ENCODE measurements at places on chromosomes 7 and 10.

- DNase-seq = peak; percentile 49
These were observed 42.7 kb downstream of the PTPN12 start for GRCh38 chr7:77579797-77580196.

DNA sequence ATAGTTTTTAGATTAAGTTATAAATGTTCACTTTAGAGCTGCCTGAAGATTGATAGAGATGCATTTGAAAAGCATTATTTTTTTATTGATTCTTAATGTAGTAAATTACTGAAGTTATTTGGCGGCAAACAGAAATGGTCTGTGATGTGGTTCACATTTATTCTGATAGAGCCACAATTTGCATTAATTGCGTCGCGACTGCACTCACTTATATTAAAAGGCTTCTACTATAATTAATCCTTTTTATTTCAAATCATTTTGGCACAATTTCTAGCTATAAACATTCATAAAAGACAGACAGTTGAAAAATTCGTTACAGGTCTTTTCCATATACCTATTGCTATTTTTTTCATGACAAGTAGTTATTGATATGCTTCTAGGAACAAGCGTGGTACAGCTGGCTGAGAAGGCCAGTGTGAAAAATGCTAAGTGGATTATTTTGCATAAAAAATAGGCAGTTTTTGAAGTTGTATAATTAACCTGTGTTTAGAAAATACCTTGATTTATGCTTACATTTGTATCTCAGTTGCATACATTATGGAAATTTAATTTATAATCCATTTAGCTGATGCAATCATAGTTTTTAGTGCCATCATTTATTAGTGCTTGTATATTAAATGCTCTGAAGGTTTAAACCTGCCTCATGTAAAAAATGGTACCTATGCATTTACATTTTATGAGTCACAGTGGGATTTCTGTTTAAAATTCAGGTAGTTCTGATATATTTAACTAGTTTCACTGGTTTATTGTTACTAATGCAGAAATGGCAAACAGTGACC, 92.1 kb upstream of the DNAJB6 start:
- no peak for DNase-seq

GRCh38 chr7:111827863-111828504, 265.7 kb upstream of the IMMP2L start:
- DNase-seq = no peak

- no peak for DNase-seq
These were observed 96.3 kb upstream of the DDC start for GRCh38 chr7:50661345-50662040.

DNA sequence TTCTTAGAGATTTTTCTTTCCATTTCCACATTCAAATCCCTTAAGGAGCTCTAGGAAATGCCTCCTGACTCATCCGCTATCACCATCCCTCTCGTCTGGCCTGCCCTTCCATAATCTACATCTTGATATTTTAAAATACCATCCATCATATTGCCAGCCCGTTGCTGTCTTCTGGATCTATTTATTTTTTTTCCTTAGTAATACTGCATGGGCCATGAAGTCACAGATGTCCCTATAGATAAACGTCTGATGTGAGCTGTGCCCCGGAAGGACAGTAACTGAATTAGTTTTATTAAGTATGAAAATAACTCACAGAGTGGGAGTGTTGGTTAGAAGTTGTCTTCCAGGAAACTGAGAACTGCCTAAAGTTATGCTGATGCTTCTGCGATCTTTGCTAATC, 76.2 kb downstream of the KLF6 start:
- no peak for DNase-seq

GRCh38 chr7:152859781-152860191, 100.2 kb downstream of the ACTR3B start:
- peak; percentile 16 for DNase-seq

DNA sequence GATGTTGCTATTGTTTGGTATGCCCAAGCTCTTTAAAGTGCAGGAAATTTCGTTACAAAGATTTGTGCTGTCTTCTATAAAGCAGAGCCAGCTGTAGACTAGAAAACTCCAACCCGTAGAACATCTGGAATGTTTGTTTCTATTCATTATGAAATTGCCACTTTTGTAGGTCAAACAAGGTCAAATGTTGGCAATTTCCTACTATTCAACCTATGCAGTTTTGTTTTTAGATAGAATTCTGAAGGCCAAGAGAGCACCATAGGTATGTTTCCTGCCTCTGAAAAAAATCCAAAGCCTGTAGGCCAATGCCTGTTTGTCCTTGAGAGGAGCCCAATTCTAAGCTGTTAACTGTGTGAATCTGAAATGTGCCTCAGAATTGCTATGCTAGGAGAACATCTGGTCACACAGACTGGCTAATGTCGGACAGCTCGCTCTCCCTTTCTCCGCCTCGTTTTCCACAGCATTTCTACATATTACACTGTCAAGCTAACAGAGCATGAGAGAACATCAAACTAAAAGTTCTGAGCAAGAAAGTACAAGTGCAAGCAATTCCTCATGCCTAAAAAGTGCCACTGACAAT, 267.2 kb upstream of the LRGUK start:
- DNase-seq = no peak

GRCh38 chr10:87503886-87504285, 807 bp upstream of the MINPP1 start:
- no peak for DNase-seq

- DNase-seq = no peak
These were observed 132.5 kb downstream of the PARD3 start for GRCh38 chr10:34682580-34682979.

DNA sequence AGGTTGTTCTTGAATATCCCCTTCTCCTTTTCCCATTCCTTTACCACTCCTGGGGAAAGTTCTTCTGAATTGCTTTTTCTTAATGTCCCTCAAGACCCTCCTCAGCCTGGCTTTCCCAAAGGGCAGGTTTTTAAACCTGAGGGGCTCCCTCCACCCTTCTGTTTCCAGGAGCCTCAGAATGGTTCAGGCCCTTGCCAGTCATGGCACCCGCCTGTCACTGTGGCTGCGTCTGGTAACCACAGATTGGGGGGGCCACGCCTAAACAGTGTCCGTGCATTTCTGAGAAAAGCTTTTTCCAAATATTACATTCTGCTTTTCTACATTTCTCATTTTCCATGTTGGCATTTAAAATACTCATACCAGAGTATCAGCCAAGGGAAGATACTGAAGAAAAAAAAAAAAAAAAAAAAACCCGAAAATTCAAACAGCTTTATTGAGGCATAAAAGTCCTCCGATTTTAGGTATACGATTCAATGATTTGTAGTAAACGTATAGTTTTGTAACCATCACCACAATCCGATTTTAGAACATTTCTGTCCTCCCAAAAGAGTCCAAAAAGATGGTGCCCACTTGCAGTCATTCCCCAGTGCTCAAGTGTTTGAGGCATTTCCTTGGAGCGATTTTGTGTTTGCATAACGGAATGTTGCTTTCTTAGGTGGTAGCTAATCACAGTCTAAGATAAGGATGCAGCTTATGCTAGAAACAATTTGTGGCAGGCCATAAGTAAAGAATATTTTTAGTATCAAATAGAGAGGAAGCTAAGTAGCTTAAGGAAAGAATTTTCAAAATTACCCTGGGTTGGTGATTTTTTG, 22.1 kb downstream of the HKDC1 start:
- DNase-seq = no peak

GRCh38 chr10:96229568-96230030, 41.8 kb downstream of the BLNK start:
- DNase-seq = peak; percentile 88

GRCh38 chr7:17674166-17674942, 265.9 kb downstream of the SNX13 start:
- DNase-seq = peak; percentile 44

DNA sequence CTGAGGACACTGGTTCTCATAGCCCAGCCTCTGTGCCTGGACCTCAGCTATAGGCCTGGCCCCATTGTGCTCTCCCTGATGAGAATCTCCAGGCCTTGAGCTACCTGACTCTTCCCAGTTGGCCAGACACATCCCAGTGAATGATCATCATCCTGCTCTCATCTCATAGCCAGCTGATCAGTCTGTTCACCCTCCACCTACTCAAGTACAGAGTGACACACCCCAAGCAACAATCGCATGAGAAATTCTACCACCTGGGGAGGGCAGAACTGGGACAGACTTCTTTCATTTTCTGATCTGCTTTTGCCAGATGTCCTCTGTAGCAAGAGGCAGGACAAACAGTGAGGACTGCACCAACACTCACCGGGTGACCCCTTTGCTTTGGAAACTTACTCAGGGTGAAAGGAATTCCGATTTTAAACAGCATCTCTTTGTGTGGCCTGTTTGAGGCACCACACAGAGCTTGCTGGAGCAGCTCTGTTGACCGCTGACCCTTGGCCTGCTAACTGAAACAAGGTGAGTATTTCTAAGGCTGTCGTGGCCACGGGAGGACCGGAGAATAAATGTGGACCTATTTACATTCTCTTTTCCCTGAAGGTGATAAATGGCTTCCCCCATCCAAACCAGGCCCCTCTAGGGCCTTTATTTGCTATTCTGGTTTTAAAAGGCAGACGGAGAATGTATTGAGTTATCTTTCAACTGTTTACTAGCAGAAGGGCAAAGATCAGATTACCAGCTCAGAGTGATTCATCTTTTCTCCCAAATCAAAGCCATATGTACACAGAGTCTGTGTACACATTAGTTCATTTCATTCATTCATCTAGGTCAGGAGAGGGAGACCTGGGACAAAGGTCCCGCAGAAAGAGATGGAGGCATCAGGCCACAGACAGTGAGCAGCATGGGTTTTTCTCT, 181.4 kb upstream of the TNS3 start:
- DNase-seq = no peak

DNA sequence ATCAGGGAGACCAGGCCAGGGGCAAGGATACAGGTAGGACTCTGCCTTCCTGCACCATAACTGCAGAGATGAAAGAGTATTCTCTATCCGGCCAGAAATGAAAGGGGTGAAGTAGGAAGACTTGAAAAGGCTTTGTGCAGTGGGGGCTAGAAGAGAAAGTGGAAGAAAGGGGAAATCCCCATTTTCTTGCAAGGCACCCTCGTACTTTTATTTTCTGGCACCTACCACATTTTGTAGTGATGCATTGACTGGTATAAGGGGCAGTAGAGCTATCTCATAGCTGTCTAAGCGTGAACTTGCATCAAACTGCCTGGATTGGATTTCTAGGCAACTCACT, 752 bp upstream of the CAMK2G start:
- DNase-seq = peak; percentile 41

GRCh38 chr10:102752934-102753664, 9.4 kb downstream of the WBP1L start:
- DNase-seq = peak; percentile 62

GRCh38 chr7:115533785-115534184, 496.8 kb downstream of the TFEC start:
- DNase-seq = no peak

DNA sequence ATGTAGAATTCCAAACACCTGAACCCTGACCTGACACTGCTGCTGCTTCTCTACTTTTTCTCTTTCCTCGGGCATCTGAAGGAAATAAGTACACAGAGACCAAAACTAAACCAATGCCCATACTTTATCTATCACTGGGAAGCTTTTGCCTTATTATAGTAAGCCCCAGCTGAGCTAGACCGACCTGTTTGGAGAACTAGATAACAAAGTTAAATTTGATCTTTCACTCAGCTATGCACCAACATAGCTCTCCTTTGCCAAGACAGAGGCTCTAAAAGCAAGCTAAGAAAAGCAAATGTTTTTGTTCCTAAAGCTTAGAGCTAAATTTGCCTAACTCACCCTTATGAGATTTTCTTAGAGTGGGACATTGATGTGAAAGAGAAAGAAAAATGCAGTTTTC, 39.1 kb downstream of the NHLRC2 start:
- no peak for DNase-seq

- DNase-seq = peak; percentile 74
These were observed 41.5 kb downstream of the ASB4 start for GRCh38 chr7:95527033-95527775.

GRCh38 chr10:137031-137430, 1.8 kb downstream of the ZMYND11 start:
- DNase-seq = peak; percentile 17

DNA sequence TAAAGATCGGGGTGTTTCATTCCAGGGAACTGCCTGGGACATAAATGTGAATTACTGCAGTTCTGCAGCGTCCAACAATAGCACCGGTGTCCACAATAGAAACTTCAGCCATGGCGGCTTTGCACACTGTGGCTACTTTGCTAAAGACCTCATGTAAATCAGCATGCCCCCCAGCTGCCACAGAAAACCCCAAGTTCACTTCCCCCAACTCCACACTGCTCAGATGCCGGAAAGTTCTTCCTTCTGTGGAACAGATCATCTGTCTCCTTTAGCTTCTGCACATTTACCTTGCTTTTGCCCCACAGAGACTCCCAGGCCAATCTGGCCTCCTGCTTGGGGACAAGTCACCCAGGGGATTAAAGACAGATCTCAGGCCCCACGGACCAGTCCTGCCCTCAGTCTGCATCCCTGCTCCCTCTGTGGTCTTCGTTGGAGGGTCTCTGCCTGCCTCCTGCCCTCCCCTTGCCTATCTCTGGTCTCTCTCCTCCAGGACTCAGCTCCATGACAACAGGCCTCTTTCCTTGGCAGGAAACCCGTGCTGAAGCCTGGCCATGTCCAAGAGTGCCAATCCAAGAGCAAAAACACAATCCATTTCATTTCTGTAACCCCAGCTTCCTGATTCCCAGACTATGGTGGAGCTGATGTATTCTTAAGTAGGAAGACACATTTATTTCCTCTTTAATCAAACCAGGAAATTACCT, 403.2 kb downstream of the RPS24 start:
- no peak for DNase-seq

DNA sequence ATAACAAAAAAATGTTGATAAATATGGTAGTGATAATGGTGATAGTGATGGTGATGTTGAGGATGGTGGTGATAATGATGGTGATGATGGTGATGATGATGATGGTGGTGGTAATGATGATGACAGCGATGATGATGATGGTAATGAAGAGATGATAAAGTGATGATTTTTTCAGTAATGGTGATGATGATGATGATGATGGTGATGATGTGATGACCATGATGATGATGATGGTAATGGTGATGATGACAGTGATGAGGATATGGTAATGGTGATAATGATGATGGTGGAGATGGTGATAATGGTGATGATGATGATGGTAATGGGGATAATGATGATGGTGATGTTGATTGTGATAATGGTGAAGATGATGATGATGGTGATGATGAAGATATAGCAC, 321.6 kb downstream of the TNS3 start:
- no peak for DNase-seq

DNA sequence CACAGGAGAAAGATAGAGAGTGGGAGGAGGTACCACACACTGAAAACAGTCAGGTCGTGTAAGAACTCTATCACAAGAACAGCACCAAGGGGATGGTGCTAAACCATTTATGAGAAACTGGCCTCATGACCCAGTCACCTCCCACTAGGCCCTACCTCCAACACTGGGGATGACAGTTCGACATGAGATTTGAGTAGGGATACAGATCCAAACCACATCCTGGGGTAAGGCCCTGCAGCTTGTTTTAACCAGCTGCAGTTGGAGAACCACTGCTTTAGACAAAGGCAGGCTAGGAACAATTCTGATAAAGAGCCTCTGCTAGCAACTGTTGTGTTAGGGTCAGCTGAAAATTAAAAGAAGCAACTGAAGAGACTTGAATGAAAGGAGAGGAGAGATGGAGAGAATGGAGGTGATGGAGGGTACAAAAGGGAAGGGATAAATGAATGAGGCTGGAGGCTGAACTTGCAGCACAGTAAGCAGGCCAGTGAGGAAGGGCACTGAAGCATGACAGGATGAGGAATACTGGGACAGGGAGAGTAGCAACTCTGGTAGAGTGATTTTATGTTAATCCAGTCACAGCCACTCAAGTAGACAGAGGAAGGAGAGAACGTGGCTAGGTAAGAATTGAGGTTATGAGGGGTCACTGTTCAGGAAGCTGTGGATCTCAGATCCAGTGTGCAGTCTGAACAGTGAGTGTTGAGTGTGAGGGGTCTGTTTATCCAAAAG, 23.6 kb downstream of the MEST start:
- DNase-seq = no peak

- peak; percentile 54 for DNase-seq
These were observed 1.7 kb downstream of the ADAM8 start for GRCh38 chr10:133274751-133275683.

All from suppressor macrophage treated with lipopolysaccharide for 1 hour (primary cell).